GM12878 (cell line): ENCODE measurements at places on chromosomes 5 and 9. TPM values are rescaled to one million over a fixed set of nuclear protein-coding genes. Genes with fewer than 3 reads are reported as not detected.

PLAC8L1 gene
- total RNA-seq, result not detected in 2 replicates

GRCh38 chr5:173920024-173920753, 32.0 kb downstream of the CPEB4 start:
- no peak for DNase-seq

DNA sequence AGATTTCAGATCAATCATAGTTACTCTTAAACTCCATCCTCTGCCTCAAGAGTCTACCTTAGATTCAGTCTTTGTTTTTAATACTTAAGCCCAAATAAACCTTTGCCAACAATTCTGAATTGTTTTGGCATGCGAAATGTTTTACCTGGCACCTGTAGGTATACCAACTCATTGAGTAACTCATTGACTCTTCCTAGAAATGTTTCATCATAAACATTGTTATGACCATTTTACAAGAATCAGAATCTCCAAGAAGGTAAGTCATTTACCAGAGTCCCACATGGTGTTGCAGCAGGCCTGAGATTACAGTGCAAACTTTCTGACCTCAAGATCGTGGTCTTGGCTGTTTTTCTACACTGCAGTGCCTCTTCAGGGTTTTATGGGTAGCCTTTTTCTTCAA, 750.4 kb downstream of the BRINP1 start:
- DNase-seq, result no peak

SPINK7 gene
- total RNA-seq, result not detected in 2 replicates

TEX48 gene
- not detected in 2 replicates for total RNA-seq

SLC27A6 gene
- not detected in 2 replicates for total RNA-seq

DNA sequence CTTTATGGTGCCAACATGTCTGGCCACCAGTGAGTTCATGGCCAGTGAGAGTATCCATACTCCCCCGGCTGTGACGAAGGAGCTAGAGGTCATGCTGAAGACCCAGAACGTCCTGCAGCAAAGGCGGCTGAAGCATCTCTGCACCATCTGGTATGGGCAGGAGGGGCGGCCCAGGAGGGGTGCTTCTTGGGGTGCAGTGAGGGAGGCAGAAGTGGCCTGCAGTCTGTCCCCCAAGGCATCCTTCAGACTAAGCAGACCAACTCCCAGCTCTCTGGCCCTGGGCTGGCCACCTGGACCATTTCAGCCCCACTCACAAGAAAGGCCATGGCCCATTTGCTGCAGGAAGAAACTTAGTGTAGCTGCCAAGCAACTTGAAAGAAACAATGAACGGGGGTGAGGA, 11.0 kb downstream of the CCDC180 start:
- DNase-seq, result no peak

CARD19 gene
- 21.6 and 21.8 TPM in 2 replicates for total RNA-seq

DNA sequence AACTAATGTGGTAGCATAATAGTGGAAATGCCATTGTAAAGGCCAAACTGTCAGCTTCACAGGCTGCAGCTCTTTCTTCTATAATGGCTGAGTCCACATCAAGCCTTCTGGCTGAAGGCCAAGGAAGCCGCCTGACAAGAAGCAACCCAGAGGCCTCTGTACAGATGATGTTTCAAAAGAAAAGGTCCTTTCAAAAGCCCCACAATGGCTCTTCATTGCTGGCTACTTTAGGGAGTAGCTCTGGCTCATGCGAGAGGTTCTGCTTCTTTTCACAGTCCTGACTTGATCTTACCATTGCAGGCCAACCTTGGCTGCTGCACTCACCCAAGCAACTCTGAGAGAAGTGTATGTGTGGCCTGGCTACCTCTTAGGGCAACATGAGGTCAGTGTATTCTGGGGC, 54.5 kb upstream of the EQTN start:
- DNase-seq, result no peak

DNA sequence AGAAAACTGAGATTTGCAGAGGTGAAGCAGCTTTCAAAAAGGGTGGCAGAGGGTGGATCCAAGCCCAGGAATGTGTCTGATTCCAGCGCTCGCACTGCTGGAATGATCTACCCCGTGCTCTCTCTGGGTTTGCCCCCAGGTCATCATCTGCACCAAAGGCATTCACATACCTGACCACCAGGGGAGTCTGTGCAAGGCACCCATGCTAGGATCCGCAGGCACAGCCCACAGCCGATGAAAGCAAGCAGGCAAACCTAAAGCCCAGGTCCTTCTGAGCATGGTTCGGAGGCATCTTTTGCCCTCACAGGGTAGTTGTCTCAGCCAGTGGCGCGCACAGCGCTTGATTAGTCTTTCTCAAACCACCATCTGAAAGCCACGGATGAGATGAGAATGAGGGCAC, 56.6 kb downstream of the TEK start:
- no peak for DNase-seq

GRCh38 chr5:149485655-149486615, 65.3 kb downstream of the CSNK1A1 start:
- DNase-seq, result no peak

DNA sequence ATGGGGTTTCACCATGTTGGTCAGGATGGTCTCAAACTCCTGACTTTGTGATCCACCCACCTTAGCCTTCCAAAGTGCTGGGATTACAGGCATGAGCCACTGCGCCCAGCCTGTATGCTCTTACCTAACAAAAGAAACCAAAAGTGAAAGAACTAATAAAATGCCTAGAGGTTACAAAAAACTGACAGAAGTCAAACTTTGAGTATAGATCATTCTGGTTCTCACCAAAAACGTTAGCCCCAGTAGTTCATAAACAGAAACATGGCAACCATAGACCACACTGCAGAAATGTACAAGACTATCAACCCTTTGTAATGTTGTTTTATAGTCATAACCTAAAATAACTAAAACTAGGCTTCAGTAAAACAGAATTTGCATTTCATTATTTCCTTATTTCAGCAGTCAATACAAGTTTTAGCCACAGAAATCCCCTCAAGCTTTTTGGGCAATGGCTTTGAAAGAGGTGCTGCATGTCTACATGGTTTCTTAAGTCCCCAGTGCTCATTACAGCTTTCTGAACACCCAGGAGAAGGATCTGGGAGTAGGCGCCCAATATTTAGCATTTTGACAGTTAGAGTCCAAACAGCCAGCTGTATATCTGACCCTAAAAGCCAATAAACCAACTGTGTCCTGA, 72.5 kb downstream of the EPB41L4A start:
- no peak for DNase-seq

TMEM174 gene
- total RNA-seq, result not detected in 2 replicates

- no peak for DNase-seq
These were observed 429.2 kb upstream of the KLF4 start for GRCh38 chr9:107918749-107919148.

GRCh38 chr9:68480807-68481206, 59.9 kb downstream of the TMEM252 start:
- no peak for DNase-seq

- DNase-seq, result no peak
These were observed 96.6 kb downstream of the MARCHF11 start for GRCh38 chr5:16082982-16083381.

- DNase-seq, result peak; percentile 38
These were observed 56.3 kb downstream of the GDA start for GRCh38 chr9:72205513-72205912.

NR2F1-AS1 gene
- total RNA-seq, result 0.19 and 0.62 TPM in 2 replicates

IFNE gene
- not detected in 2 replicates for total RNA-seq

DNA sequence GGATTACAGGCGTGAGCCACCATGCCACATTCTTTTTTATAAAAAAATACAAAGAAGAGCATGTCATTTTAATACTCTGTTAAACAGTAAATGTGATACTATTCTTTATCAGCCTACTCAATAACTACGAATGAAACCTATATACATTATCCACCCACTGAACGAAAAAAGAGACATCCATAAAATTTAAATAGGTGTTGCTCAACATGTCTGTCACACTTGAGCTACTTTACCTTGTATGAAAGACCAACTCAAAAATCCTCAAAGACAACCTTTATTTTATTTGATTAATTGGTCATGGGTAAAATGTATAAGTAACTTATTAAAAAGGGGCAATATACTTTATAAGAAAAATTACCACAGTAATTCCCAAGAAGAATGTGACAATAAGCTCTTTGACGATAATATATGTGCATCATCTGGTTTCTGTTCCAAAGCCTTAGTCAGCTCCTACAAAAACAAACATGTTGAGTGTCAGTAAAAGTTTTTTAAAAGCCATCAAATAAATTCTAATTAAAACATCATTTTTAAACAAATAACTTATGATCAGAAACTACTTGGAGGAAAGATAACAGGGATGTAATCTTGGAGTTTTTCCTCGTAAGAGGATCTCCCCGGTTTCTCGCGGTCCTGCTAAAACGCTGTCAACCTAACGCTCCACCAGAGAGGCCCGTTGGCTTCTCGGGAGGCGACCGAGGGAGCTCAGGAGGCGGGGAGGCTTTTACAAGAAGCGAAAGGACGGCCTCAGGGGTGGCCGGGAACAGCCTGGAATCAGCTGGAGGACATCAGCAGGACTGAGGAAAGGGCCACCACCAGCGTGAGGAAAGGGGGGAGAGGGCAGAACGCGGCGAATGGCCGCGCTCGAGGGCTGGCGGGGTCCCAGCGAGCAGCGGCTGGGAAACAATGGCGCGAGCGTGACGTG, 13.5 kb upstream of the ANKRD18B start:
- DNase-seq, result no peak

ABITRAM gene
- total RNA-seq, result 7.7 and 7.8 TPM in 2 replicates

DNA sequence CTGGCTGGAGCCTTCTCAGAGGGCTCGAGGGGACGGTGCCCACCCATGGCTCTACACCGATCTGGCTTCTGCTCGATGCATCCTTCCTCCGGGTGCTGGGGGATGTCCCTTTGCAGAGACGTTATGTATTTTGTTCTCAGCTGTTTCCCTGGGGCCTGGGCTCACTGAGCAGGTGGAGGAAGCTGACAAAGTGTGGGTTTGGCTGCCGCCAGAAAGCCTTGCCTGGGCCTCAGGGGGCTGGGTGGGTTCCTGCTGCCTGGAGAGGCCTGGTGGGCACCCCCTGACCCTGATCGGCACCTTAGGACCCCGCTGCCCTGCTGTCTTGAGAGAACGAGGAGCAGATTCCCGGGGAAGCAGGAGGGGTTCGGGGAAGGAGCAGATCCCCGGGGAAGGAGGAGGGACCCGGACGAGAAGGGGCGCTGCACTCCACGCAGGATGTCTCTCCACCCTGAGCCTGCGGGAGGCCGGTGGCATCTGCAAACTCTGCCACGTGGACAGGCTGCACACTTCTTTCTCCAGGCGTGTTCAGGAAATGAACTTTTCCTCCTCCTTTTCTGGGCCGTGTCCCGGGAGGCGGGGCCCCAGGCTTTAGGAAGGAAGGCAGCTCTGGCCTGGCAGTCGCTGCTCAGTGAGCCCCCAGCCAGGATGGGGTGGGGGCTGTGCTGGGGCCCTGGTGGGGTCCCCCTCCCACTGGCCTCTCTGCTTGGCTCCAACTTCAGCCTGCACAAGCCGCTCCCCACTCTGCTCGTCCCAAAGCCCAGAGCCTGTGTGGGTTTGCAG, 148.9 kb downstream of the RXRA start:
- DNase-seq, result no peak

- no peak for DNase-seq
These were observed 552.1 kb upstream of the CDH9 start for GRCh38 chr5:27590503-27590902.

RLN2 gene
- 3.3 and 3.9 TPM in 2 replicates for total RNA-seq

CARD6 gene
- total RNA-seq, result 0.64 TPM in 2 replicates

DNA sequence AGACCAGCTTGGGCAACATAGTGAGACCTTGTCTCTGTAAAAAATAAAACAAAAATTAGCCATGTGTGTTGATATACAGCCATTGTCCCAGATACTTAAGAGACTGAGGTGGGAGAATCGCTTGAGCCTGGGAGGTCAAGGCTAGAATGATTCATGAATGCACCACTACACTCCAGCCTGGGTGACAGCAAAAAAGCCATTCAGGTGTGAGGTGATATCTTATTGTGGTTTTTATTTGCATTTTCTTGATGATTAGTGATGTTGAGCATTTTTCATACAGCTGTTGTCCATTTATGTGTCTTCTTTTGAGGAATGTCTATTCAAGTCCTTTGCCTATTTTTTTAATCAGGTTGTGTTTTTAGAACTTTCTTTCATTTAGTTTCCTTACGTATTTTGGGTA, 23.2 kb downstream of the MTAP start:
- DNase-seq, result no peak

DNA sequence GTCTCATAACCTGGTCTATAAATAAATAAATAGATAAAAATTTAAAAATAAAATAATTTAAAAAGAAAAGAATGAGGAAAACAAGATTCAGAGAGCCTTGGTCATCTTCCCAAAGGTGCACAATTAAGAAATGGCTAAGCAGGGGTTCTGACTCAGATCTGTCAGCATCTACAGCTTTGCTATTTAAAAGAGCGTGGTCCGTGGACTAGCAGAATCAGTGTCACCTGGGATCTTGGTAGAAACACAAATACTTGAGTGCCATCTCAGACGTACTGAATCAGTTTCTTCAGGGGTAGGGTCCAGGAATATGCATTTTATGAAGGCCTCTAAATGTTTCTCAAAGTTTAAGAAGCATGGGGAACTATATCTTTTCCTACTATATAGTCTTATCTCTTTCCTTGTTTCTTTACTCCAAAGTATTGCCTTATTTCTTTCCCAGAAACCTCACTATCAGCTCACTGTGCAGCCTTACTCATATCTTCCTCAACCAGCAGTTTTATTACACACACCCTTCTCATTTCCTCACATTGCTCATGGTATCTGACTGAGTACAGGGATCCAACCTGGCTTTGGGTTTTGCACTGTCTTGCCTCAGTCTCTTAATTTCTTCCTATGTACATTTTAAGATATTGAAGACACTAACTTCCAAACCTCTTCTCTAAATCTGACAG, 58.6 kb downstream of the TMC1 start:
- DNase-seq, result no peak

CLINT1 gene
- total RNA-seq, result 78.6 and 96.7 TPM in 2 replicates

PPP1R26 gene
- total RNA-seq, result 0.35 and 0.54 TPM in 2 replicates

GRCh38 chr5:34748431-34748830, 90.5 kb upstream of the TTC23L start:
- no peak for DNase-seq

- no peak for DNase-seq
These were observed 81.5 kb upstream of the GRHPR start for GRCh38 chr9:37340961-37341360.

- DNase-seq, result no peak
These were observed 117.9 kb upstream of the PRSS3 start for GRCh38 chr9:33677506-33677809.

SOHLH1 gene
- not detected in 2 replicates for total RNA-seq

- no peak for DNase-seq
These were observed 109.4 kb downstream of the ANKRD55 start for GRCh38 chr5:56123531-56124243.

- no peak for DNase-seq
These were observed 198.3 kb downstream of the AUH start for GRCh38 chr9:91163444-91163772.

- DNase-seq, result no peak
These were observed 196.2 kb downstream of the HSPA4 start for GRCh38 chr5:133247881-133248624.

WDR38 gene
- not detected in 2 replicates for total RNA-seq

- DNase-seq, result no peak
These were observed 512 bp downstream of the PLK2 start for GRCh38 chr5:58459146-58460001.

- no peak for DNase-seq
These were observed 8.8 kb downstream of the FAM13B start for GRCh38 chr5:138024117-138024516.

DNA sequence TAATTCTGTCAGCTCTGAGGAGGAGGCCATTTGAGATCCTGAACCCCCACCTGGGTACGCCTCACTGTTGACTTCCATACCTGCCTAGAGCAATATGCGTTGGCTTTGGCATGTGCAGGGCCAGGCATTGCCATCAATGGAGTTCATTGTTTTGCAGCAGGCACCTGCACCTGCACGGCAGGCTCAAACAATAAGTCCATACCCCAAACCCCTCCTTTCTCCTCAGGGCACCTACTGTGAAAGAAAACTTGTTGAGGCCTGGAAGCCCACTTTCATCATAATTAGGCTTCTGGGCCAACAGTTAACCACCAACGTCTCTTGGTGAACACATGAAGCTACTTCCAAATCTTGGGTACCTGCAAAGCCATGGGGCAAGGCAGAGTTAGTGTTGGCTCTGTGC, 238.7 kb downstream of the NFIB start:
- DNase-seq, result no peak
